ENCODE measurements at places on chromosomes 4 and X.

GRCh38 chr4:4308800-4309441, 18.9 kb downstream of the ZBTB49 start:
- DNase-seq: no peak

DNA sequence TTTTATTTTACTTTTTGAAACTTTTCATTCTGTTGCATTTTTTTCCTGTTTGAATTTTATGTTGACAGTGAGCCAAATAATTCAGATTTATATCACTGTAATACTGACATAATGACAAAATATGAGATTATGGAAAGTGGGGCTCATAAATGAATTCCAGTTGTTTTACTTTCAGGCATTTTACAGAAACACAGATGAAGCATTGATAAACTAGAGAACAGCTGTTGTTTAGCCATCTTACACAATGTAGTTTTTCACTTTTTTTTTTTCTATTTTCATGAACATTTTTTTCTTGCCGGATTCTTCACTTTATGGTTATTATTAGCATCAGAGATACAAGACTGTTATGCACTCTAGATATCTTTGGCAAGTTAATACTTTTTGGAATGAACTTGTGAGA, 91.7 kb upstream of the PAQR3 start:
- DNase-seq: no peak

- DNase-seq: no peak
These were observed 207.4 kb upstream of the VCX start for GRCh38 chrX:7635604-7636003.

DNA sequence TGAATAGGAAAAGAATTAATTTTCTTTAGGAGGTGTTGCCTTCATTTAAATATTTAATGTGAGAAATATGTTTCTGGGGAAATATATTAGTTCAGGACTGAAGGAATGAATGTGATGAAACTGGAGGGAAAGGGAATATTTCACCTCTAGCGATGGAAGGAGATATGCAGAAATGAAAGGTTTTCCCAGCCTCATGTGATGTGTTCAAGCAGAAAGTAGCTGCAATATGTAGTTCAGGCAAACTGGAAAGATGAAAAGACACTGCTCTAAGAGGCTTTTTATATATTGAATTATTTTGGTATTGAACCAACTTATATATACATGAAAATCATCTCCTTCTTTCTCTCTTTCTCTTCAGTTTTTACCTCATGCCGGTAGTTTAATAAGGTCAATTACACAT, 3.4 kb downstream of the GRID2 start:
- no peak for DNase-seq

Data from activated CD4-positive, alpha-beta T cell treated with anti-CD3 and anti-CD28 coated beads, Interleukin-2, amount 50 U/mL, for 16 hours (primary cell).